H1 (cell line): ENCODE measurements at places on chromosomes 5 and 9. TPM values are rescaled to one million over a fixed set of nuclear protein-coding genes. Genes with fewer than 3 reads are reported as not detected.

GALNT12 gene
- 17.5 and 19.6 TPM in 2 replicates for total RNA-seq

ELAVL2 gene
- total RNA-seq = 20.9 and 21.9 TPM in 2 replicates

CNTLN gene
- 10.5 and 10.8 TPM in 2 replicates for total RNA-seq

IL17B gene
- total RNA-seq = not detected in 2 replicates

OLFML2A gene
- total RNA-seq = 11.4 and 11.5 TPM in 2 replicates

B4GALT1 gene
- total RNA-seq = 17.9 and 18.2 TPM in 2 replicates

NACC2 gene
- total RNA-seq = 13.6 and 14.0 TPM in 2 replicates
